ENCODE measurements at places on chromosomes 16 and 17.

- DNase-seq = no peak
Measured at GRCh38 chr17:71437166-71437565, 683.7 kb upstream of the SOX9 start.

GRCh38 chr16:82182266-82183003, 12.4 kb upstream of the MPHOSPH6 start:
- no peak for DNase-seq

GRCh38 chr17:15239491-15239890, 25.6 kb downstream of the PMP22 start:
- DNase-seq = no peak

DNA sequence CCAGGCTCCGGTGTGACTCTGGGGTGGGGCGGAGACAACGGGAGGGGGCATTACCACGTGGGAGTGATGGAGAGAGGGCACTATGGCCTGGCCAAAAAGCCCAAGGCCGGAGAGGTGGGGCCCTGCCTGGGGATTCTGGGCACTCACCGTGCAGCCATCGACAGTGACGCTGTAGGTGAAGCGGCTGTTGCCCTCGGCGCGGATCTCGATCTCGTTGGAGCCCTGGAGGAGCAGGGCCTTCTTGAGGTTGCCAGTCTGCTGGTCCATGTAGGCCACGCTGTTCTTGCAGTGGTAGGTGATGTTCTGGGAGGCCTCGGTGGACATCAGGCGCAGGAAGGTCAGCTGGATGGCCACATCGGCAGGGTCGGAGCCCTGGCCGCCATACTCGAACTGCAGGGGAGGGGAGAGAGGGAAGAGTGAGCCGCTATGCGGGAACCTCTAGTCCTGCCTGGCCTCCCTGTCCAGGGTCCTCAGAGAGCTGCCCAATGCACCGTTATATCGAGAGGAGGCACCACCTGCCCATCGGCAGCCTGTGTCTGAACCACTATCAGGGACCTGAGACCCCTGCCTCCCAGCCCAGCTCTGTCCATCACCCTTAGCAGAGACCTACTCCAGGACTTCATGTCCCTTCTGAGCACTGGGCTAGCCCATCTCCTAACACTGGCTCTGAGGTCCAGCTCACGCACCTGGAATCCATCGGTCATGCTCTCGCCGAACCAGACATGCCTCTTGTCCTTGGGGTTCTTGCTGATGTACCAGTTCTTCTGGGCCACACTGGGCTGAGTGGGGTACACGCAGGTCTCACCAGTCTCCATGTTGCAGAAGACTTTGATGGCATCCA, 15.6 kb downstream of the COL1A1 start:
- DNase-seq = no peak

DNA sequence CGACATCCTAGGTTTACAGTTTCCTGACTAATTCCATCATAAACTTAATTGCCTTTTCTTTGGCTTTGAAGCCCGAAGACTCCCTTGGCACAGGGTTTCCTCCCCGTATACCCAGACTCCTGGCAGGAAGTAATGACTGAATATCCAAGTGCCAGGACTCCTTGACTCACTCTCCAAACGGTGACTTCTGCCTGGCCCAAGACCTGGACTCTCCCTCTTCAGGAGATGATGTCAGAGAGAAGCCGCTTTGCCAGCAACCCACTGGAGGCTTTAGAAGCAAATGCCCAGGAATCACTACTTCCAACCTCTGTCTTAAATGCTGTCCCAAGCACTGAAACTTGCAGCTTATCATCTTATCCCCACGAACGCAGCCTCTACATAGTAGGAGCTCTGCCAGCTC, 146.5 kb downstream of the RGS9 start:
- DNase-seq = no peak

- no peak for DNase-seq
Measured at GRCh38 chr16:70572050-70572925, 48.7 kb downstream of the SF3B3 start.

DNA sequence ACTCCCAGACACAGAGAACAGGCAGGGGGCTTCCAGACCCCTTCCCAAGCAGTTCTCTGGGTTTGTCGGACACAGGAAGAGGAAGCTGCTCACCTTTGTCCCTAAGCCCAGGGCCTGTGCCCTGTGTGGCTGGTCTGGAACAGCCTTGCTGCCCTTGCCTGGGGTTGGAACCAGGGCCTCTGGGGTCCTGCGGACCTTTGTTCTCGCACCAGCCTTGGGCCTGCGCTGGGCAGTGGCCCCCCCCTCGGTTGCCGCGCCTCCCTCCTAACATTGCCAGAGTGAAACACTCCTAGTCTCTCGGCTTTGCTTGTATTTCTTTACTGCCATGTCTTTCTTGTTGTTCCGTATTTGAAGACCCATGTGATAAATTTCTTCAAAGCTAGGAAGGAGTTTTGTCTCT, 8.5 kb upstream of the IL17C start:
- DNase-seq = no peak
